ENCODE measurements at places on chromosomes 4 and X.

DNA sequence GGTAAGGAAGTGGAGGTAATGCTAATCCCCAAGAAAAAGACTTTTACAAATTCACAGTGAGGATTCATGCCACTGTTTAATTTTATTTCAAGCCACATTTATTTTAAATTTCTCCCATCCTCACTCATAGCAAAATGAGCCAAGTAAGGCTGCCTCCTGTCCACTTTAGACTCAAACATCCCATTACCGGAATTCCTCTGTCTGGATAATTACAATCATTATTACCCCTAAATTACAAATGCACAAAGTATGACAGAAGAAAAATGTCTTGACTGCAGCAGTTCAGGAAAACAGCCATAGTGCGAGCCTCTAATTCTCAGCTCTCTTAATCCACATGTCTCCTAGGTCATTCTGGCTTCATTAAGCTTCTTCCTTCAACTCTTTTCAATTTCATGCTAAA is 57.0 kb downstream of the MAPK10 start:
- DNase-seq = no peak

DNA sequence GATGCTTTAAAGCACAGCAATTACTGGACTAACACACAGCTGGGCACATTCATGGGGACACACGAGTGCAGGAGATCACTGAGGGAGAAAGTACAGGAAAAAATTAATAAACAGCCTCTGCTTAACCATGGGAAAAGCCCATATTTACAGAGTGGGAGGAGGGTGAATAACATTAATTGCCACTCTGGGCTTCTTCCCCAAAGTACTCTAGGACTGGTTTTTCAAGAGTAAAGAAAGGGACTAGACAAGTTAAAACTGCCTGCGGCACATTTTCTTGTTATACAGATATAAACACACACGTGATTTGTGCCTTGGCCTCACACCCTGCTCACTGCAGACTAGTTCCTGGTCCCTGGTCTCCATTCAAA is 179.7 kb upstream of the TET2 start:
- no peak for DNase-seq

DNA sequence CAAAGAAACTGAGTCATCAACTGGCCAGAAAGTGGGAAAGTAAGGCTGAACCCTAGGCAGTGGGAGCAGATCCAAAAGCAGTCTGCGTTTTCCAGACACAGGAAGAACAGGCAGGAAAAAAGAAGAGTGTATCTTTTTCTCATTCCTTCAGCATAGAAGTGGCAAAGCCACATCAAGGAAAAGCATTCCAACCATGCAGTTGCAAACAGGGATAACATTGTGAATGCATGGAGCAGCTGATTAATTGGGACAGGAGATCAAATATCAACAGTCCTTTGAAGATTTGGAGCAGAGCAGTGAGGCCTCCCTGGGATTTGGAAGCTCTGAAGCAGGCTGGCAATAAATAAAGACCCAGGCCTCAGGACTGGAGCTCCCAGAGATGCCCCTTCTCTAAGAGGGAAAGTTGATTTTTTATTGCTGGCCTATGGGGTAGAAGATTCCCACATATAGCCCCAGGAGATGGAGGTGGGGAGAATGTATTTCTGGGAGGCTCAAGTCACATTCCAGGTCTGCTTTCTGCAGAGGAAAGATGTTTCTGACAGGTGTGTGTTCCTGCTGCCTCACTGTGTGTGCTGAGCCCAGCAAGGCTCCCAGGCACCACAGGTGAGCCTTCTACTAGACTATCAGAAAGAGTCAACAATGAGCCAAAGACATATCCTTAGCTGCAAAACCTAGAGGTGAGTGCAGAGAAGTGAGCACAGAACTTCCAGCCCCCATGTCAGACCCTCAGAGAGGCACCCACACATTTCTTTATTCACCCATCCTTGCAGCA is 222.5 kb downstream of the RAB28 start:
- DNase-seq = no peak

- no peak for DNase-seq
Observed at GRCh38 chr4:166279261-166279660, 406.2 kb downstream of the TLL1 start.

DNA sequence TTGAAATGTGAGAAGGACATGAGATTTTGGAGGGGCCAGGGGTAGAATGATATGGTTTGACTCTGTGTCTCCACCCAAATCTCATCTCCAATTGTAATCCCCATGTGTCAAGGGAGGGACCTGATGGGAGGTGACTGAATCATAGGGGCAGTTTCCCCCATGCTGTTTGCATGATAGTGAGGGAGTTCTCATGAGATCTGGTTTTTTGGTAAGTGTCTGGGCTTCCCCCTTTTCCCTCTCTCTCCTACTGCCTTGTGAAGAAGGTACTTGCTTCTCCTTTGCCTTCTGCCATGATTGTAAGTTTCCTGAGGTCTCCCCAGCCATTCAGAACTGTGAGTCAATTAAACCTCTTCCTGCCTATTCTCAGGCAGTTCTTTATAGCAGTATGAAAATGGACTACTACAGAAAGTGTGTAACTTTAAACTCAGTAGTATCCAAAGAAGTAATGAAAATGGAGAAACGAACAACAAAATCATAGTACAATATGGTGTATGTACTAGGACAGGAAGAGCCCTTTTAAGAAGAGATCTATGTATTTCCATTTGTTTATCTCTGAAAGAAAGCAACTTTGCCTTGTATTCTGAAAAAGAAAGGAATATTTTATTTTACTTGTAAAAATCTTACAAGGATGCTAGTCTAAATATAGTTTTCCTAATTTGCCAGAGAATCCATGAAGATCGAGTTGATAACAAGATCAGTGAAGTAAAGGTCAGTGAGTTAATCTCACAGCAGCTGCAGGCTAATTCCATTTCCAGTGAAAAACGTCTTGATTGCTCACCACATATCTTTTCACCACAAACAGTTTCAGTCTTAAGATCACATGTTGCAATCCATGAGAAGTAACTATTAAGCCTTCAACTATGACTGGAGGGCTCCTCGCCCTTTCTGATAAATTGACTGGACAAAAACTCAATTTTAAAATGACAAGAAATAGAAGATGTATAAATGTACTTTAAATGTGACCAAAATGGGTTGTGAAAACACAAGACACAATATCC is 20.5 kb downstream of the PKD2 start:
- DNase-seq = no peak

- DNase-seq = no peak
Observed at GRCh38 chr4:165060938-165061337, 7.3 kb downstream of the TRIM75 start.

DNA sequence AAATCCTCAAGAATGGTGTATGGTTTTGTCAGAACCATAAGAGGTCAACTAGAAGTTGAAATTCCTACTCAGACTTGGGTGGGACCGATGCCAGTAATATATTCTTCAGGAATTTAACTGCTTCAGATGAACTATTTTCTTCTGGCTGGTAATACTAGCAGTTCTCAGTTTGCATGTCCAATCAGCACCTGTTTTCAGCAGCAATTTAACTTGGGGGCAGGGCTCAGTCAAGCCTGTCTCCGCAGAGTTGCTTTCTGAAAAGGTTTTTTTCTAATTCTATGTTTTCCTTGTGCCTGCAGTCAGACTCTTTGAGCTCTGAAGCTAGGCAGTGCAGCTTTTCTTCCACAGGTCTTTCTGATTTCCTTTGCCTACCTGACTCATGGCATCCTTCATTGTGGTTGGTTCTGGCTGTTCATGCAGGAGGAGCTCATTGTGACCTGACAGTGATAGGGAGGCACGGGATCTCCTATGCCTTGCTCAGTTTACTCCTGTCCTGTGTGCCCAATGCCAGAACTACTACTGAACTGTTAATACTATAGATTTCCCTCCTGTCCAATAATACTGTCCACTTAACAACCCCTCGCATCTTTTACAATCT is 17.3 kb upstream of the FMR1 start:
- DNase-seq = no peak

DNA sequence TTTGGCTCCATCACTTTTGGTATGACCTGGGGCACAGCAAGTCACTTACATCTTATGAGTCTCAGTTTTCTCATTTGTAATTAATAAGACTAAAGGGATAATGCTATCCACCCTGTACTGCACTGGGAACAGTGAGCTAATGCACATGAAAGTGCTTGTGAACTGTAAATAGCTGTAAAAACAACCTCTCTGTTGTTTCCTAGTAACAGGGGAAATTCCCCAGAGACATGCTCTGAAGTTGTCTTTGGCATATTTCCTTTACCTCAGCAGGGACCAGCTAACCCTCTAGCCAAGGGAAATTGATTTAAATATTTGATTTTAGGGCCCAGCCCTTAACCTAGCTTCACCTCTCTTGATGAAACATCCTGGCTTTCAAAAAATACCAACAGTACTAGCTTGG is 6.1 kb upstream of the CYSLTR1 start:
- DNase-seq = no peak

GRCh38 chr4:7129871-7130620 is 62.2 kb upstream of the GRPEL1 start:
- no peak for DNase-seq

Data from SHP77 (cell line).